Stimulated activated CD4-positive, alpha-beta T cell treated with anti-CD3 and anti-CD28 coated beads, Interleukin-15, amount 100 ng/mL, for 1 hour (primary cell): ENCODE measurements at places on chromosomes 5 and 9.

DNA sequence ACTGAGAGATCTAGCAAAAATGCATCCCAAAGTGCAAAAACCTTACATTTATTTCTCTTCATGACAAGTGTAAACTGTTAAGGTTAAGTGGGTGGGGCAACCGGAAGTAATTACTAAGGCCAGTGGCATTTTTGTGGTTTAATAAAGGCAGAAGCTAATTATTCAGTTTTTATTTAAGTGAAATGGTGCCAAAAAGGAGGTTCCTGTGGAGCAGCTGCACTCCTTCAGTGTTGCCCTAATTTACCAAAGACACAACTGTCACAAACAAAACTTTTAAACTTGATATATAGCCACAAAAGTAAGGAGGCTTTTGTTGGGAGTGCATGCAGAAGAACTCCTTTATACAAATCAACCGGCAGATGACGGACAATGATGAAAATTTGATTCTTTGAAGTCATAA, 81.6 kb downstream of the NDUFS4 start:
- DNase-seq, result no peak

DNA sequence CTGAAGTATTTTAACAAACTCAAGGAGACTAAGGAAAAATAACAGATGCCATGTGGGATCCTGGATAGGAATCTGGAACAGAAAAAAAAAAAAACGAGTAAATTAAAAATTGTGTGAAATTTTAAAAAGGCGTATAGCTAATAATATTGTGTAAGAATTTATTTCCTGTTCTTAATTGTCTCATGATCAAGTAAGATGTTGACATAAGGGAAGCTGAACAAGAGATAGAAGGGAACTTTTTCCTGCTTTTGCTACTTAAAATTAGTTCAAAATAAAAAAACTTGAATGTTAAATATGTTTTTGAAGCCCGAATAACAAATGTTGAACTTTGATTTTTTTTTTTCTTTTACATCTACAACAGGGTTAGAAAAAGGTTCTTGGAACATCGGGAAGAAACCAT, 10.5 kb downstream of the SNAPC3 start:
- no peak for DNase-seq

- DNase-seq, result no peak
These were observed 165.9 kb downstream of the SMC2 start for GRCh38 chr9:104260004-104260403.

GRCh38 chr5:149803641-149804468, 73.7 kb downstream of the PPARGC1B start:
- no peak for DNase-seq

DNA sequence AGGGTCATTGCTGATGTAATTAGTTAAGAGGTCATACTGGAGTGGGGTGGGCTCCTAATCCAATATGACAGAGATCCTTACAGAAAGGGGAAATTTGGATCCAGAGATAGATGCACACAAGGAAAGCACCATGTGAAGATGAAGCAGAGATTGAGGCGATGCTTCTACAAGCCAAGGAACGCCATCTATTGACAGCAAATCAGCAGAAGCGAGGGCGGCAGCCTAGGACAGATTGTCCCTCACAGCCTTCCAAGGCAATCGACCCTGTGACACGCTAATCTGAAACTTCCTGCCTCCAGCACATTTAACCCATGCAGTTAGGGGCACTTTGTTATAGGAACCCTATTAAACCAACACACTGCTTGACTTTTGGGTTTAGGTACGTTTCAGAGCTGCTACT, 285.1 kb upstream of the DAP start:
- no peak for DNase-seq

GRCh38 chr5:151024440-151025249, 4.3 kb downstream of the GPX3 start:
- no peak for DNase-seq
